Lower leg skin (tissue), 4 donors: ENCODE measurements at places on chromosomes 1 and 21. TPM values are rescaled to one million over a fixed set of nuclear protein-coding genes. Genes with fewer than 3 reads are reported as not detected.
A peak's percentile ranks its signal among the peaks of the same experiment; 100 is the strongest.

FCRL2 gene
- total RNA-seq: not detected

PROK1 gene
- total RNA-seq: 0.78 TPM

MYBPH gene
- not detected for total RNA-seq

GJA9 gene
- total RNA-seq: not detected

ACTA1 gene
- total RNA-seq: 0.53 TPM

EEIG2 gene
- total RNA-seq: 5.0 TPM

MAP3K21 gene
- 6.1 TPM for total RNA-seq

COL8A2 gene
- 7.4 TPM for total RNA-seq

ITLN2 gene
- total RNA-seq: not detected

HAO2 gene
- total RNA-seq: 0.30 TPM

DDOST gene
- total RNA-seq: 72.4 TPM

BARHL2 gene
- not detected for total RNA-seq

TTLL10 gene
- total RNA-seq: not detected

DNA sequence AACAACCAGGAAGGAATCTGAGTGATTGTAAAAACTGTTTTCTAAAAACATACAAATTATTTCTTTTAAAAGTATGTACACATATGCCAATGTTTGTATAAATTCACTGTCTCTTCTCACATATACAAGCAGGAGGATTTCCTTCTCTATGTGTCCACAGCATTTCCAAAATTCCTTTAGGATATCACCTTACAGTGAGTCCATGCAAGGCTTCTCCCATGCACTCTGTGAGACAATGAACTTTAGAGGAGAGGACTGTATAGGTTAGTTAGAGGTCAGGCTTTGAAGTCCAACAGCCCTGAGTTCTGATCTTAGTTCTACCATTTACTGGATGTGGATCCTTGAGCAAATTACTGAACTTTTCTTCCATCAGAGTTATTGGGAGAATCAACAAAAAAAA is 34.1 kb upstream of the USH2A start:
- no peak for DNase-seq

DNA sequence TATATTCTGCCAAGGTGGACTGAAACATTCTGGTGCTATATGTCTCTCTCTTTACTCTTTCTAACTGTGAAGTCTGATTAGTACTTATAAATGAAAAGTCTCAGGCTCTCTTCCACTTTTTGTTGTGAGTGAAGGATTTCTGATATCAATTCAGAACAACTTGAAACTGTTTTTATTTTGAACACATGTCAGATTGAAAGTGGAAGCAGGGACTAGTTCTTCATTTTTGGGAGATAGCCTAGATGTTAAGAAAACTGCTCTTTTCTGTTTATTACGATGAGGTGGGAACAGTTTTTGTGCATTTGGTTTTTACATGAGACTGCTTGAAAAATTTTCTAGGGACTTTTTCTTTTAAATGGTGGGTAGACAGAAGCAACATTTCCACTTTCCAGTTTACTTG is 14.5 kb upstream of the GBP3 start:
- DNase-seq: no peak

DNA sequence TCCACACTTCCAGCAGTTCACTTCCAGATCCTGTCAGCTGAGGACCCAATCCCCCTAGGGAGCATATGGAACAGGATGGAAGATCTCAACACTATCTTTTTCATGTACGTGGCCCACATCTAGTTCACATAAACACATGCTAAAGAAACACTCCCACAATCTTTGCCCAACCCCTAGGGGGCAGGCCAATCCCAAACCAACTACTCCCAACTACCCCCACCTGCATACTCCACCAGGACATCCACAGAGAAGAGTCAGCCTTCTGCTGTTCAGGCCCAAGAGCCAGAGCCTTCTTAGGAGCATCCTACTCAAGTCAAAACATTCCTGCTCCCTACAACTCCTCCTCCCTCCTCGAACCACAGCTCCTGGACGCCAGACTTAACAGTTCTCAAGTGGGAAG is 5.6 kb upstream of the SLC5A9 start:
- DNase-seq: no peak

GRCh38 chr21:45365186-45365607 is 39.8 kb upstream of the COL18A1 start:
- DNase-seq: no peak

DNA sequence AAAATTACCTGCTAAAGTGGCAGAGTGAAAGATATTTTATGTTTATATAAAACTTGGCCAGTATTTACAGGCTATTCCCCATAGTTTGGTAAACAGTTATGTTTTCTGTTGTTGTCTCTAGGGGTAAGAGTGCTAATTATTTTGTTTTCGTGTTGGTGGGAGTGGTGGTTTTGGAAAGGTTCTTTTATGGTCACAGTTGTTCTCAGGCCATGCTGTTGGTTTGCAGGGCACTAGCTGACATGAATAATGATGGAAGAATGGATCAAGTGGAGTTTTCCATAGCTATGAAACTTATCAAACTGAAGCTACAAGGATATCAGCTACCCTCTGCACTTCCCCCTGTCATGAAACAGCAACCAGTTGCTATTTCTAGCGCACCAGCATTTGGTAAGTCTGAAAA is 92.5 kb downstream of the ITSN1 start:
- no peak for DNase-seq

GRCh38 chr1:17775796-17776195 is 20.7 kb downstream of the ACTL8 start:
- DNase-seq: no peak

- no peak for DNase-seq
Measured at GRCh38 chr1:27605796-27606707, 2.1 kb upstream of the AHDC1 start.

DNA sequence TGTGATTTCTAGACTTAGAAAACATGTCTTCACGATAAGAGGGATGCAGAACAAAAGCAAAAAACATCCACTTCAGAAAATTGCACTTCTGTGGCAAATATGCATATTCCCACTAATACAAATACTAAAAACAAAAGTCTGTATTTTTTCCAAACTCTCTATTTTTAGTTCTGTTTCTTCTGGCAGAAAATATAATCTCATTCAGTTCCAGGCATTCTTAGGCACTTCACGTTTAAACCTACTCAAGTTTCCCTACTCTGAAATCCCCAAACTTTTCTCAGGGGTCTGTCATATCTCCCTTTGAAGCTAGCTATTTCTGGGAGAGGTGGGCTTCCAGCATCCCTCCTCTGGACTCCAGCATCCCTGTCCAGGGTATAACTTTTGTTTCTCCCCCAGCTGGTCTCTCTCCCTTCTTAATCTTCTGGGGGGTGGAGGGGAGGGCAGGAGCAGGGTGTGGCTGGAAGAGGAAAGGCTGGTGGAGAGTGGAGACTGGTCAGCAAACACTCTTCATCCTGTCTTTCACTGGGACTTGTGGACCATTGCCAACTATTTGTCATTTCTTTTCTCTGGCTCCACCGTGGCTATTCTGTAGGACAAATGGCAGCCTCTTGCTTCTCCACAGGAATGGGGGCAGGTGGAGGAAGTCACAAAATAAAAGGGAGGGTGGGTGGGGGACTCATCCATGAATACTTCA is 19.6 kb upstream of the NCF2 start:
- DNase-seq: no peak

DNA sequence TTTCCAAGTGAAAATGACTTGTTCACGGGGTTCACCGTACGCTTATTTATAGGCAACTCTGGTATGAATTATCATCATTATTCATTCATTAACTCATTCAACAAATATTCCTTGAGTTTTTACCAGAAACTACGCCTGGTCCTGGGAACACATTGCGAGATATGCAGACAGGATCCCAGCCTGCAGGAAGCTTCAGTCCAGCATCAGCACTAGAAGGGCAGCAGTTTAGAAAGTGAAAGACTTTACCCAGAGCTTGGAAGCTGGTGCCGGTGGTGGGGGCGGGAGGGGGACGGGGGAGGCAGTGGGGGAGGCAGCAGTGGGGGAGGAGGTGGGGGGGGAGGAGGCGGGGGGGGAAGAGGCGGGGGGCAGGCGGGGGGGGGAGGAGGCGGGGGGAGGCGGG is 55.9 kb downstream of the SETD4 start:
- DNase-seq: peak; percentile 18

GRCh38 chr21:18954441-18954844 is 550.9 kb upstream of the TMPRSS15 start:
- no peak for DNase-seq

DNA sequence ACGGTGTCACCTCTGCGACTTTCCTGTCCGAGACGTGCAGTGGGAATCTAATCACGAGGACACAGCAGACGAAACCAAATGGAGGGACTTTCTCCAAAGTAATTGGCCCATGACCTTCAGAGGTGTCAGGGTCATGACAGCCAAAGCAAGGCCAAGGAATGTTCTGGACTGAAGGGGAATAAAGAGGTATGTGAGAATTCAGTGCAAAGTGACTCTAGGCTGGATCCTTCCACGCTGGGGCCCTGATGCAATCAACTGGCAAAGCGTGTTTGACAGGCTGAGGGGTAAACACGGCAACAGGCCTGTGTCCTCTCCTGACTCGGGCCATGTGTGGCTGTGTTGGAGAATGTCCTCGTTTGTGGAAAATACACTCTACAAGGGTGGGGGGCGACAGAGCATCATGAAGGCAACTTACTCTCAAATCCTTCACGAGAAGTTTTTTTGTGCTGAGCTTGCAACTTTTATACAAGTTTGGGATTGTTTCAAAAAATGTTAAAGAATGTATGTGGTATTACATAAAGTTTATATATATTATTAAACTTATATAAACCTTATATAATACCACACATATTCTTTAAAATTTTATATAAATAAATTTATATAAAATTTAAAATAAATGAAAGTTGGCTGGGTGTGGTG is 1.7 kb downstream of the CFAP74 start:
- DNase-seq: no peak

DNA sequence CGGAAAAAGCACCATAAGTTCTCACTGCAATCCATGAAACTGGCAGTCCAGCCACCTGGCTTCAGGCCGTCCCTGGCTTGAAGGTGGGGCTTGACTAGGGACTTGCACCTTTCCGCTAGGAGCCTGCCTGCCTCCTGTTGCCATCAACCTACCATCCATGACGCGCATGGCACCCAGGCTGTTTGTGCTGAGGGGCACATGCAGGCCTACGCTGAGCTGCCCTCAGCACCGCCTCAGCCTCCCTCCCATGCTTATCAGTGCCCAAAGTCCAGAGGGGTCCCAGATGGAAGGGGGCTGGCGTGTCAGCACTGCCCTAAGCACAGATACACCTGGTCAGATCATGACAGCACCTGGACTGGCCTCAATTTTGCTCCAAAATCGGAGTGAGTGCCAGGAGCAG is 190.2 kb upstream of the LYPLAL1 start:
- no peak for DNase-seq

- no peak for DNase-seq
Measured at GRCh38 chr1:66278260-66279021, 255.5 kb upstream of the SGIP1 start.

DNA sequence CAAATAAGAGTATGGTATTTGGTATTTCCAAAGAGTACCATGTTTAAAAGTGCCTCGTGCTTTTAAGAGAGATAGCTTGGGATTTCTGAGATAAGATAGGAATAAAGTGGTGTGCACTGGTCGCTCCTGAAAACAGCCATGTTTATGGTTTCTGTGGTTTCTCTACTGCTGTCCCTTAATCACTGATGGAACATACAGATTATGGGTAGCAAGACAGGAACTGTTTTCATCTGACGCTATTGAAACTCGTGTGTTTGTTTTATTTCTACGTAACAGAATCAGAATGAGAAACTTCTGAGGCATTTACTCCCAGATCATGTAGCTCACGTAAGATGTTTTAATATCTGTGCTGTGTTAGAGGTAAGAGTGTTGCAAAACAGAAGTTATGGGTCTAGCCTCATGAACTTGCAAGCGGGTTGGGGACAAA is 126.0 kb downstream of the KIAA0319L start:
- DNase-seq: no peak

GRCh38 chr1:95370691-95371562 is 136.9 kb downstream of the RWDD3 start:
- DNase-seq: no peak

GRCh38 chr1:208852911-208853310 is 608.7 kb upstream of the PLXNA2 start:
- DNase-seq: no peak

GRCh38 chr1:114043548-114043947 is 64.3 kb downstream of the OLFML3 start:
- no peak for DNase-seq

- DNase-seq: no peak
Measured at GRCh38 chr21:31869750-31870149, 3.1 kb upstream of the HUNK start.

DNA sequence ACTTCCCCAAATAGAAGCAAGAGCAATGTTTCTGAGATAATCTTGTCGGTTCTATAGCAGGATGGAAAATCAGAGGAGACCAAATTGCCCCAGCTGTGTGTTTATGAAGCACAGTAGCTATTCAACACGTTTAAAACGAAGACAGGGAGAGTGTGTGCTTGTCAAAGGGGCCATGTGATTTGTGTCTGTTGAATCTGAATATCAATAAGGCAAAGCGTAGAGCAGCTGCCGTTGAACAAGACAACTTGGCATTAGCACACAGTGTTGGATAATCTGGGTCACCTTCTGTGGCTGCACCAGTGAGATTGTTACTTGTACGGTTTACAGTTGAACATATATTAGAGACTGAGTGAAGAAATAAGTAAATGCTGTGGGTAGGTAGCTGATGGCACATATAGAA is 1.0 kb downstream of the CRB1 start:
- no peak for DNase-seq

DNA sequence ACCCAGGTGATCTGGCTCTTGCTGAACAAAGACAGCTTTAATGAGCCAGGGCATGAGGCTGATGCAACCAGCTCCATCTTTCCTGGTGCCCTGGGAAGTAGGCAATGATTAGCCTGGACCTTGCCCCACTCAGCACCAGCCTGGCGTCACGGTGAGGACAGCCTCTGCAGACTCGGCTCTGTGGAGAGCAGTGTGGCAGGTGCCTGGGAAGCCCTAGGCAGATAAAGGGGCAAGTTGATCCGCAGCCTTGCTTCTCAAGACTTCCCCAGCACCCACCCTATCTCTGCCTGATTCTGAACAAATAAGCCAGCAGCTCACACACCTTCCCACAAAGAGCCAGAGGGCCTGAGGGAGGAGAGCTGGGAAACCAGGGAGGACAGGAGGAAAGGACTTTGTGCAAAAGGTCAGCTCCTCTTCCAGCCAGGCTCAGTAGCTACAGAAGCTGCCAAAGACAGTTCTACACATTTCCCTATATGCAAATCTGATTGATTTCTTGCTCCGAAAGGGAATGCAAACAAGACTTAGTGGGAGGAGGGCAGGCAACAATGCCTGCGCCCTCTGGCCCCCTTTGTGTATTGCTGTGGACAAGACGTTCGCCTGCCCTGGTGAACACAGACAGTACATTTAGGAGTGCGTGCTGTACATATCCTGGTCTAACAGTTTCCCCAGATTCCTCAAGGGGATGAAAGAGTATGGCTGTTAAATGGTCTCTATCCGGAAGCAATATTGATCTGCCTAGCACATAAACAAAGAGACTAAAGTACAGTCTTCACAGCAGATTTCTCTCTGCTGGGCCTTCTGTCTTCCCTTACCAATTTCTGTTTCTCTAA is 63.8 kb downstream of the BCAR3 start:
- DNase-seq: no peak

- DNase-seq: no peak
Measured at GRCh38 chr1:159068886-159069285, 7.7 kb downstream of the AIM2 start.

DNA sequence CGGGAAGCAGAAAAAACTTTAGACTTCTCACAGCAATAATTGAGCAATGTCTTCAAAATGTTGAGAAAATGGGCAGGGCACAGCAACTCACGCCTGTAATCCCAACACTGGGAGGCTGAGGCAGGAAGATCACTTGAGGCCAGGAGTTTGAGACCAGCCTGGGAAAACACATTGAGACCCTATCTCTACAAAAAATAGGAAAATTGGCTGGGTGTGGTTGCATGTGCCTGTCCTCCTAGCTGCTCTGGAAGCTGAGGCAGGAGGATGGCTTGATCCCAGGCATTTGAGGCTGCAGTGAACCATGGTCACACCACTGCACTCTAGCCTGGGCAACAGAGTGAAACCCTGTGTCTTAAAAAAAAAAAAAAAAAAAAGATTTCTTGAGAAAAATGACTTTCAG is 7.8 kb upstream of the ZFP69 start:
- DNase-seq: no peak
